ENCODE measurements at places on chromosomes 3 and 15. TPM values are rescaled to one million over a fixed set of nuclear protein-coding genes. Genes with fewer than 3 reads are reported as not detected.

Gene SPSB4
- total RNA-seq = 0.32 TPM

DNA sequence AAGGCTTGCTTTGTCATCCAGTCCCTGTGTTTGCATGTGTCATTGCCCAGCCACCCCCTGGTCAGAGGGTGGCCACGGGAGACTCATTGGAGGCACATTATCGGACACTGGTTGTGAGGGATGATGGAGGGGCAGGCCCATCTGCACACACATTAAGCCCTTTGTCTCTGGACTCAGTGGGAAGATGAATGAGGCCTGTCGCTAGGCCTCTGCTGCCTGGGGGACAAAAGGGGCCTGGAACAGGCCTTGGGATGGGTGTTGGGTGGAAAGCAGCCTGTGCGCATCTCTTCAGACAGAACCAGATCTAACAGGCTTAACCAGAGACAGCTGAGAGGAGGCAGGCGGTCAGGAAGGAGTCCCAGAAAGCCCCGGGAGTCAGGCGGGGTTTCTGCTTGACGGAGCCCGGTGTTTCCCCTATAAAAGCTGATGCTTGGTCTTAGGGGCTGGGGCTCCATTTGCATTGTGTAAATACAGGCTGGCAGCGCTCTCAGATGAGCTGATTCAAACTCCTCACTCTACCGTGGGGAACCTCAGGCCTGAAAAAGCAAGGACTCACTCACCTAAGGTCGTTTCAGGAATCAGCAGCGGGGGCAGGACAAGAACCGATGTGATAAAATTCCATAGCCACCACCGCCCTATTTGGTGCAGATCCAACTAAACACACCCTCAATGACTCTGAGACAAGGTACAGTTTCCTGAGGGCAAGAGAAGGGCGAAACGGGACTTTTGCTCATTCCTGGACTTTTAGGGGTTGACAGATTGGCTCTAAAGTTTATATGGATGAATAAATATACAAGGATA is 17.1 kb upstream of the SKIC8 start:
- DNase-seq = no peak

DNA sequence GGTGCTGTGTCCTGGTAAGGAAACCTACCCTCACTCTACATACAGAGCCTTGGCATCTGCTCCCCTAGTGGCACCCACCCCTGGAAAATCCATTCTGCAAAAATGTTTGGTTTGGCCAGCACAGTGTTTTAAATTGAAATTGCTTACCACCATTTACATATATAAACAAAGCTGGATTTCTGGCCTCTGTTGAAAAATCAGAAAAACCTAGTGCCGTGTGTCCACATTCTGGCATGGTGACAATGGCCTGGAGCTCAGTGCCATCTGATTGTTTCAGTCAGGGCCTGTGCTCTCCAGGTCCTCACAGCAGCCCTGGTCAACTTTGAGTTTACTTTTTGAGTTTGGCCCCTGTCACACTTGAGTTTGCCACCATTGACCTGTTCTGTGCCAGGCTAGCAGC is 2.9 kb upstream of the IL17RC start:
- DNase-seq = no peak

Gene INSYN1
- total RNA-seq = 0.02 TPM

GRCh38 chr3:124601190-124601589 is 129.1 kb upstream of the UMPS start:
- no peak for DNase-seq

GRCh38 chr15:62474771-62475124 is 309.7 kb upstream of the C2CD4B start:
- DNase-seq = no peak

Gene NEK10
- total RNA-seq = 1.4 TPM

Gene GABRG3
- 0.20 TPM for total RNA-seq

Measured in NCI-H460 (cell line).